ENCODE measurements at places on chromosomes 13 and 19. TPM values are rescaled to one million over a fixed set of nuclear protein-coding genes. Genes with fewer than 3 reads are reported as not detected.

- DNase-seq: no peak
These were observed 9.9 kb downstream of the ZNF665 start for GRCh38 chr19:53183146-53183764.

DNA sequence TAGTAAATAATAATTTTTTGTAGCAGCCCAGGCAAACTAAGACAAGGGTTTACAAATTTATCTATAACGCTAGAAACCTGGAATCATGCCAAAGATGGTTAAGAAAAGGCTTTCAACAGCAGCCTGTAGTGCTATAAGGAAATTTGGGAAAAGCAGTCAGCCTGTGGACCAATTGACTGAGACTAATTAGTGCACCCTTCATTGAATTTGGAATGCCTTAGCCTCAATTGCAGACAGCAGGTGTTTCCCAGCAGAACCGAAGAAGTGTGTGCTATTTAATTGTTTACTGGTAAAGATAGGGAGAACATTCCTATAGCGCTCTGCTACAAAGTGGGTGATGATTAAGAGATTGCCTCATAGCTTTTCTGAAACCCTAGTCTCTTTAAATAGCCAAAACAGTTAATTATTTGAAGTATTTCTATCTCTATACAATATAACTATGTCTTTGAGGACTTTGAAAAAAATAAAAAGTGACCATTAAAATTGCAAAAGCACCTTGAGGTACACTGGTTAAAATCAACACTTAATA, 1884.3 kb upstream of the PCDH20 start:
- DNase-seq: peak; percentile 42

GRCh38 chr13:24858953-24859352, 95.0 kb downstream of the RNF17 start:
- no peak for DNase-seq

DNA sequence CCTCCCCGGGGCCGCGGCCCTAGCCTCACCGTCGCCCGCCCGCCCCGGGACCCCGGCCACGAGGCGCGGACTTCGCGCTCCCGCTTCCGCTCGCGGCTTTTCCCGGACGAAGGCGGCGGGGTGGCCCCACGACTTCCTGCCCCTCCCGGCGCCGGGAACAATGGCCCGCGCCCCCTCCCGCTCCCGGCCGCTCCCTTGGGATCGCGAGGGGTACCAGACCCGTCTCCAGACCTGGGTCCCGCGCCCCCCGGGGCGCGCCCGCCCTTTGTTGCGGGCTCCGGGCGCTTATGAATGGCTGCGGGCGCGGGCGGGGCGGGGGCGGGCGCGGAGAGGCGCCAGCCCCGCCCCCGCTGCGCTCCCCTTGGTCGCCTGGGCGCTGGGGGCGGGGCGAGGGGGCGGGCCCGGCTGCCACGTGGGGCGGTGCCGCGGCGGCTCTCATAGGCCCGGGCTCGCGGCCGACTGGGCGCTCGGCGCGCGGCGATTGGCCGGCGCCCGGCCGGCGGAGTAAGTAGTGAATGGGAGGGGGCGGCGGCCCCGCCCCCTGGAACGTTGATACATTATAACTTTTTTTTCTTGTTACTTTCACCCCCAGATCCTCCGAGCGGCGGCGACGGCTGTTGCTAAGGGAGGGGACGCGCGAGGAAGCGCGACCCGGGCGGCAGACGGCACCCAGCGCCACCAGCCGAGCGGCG, 1.1 kb downstream of the MIDN start:
- peak; percentile 83 for DNase-seq

The ZNF296 gene
- 0.65 TPM for total RNA-seq

DNA sequence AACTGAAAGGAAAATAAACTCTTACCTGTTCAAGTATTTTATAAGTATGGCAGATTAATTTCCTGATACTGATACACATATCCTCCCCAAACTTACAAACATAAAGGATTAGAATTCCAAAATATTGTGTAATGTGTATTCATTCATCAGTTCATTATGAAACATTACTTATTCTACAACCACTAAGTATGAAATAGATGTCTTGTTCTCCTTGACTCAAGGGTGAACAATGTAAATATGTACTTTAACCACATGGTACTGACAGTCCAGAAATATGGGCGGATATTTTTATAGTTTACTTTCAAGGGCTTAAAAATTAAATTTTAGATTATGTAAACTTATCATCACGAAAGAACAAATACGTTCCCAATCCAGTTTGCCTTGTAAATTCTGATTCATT, 334.0 kb downstream of the LIG4 start:
- DNase-seq: no peak

DNA sequence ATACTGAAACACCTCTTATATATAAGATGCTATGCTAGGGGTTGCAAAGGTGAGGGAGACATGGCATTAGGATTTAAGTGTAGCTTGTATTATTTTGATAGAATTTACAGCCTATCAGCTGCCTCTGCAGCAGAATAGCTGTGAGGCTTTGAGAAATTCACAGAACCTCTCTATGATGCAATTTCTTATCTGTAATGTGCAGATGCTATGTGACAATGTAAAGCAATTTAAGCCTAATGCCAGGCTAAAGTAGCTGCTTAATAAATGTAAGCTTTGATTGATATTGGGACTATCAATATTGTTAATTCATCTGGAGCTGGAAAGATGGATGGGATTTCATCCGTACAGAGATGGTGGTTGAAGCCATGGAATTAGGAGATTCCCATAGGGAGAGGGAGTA, 1.6 kb downstream of the ADGRE3 start:
- DNase-seq: no peak

DNA sequence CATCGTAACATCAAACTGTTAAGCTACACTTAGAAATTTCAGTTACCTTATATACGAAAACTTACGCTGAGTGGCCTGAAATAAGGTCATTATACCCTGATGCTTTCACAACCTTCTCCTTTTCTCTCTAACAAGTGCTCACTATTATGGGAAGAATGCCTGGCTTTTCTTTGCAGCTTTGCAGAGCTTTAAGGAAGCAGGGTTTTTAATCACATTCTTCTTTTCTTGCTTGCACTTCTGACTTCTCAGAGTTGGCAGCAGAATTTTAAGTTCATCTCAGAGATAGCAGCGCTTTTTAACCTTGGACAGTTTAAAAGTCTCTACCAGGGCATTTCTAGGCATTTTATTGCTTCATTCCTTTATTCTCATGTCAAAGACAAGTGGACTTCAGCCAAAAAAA, 285.1 kb downstream of the SPRY2 start:
- no peak for DNase-seq

DNA sequence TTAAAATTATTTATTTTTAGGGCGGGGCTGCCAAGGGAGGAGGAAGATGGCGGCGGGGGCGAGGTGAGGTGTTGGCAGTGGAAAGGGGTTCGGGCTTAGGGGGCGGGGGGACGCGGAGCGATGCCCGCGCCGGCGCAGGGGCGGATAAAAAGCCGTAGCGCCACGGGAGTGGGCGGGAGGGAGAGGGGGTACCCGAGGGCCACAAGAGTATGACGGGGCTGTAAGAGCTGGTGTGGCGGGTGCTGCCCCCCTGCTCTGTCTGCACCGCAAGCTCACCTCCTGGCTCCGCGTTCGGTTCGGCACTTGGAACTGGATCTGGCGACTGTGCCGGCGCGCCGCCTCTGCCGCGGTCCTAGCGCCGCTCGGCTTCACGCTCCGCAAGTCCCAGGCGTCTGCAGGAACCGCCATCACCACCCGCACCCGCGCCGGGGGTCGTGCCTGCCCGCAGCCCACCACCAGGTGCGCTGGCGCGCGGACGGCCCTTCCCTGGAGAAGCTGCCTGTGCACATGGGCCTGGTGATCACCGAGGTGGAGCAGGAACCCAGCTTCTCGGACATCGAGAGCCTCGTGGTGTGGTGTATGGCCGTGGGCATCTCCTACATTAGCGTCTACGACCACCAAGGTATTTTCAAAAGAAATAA, 265.2 kb upstream of the SGCG start:
- no peak for DNase-seq

DNA sequence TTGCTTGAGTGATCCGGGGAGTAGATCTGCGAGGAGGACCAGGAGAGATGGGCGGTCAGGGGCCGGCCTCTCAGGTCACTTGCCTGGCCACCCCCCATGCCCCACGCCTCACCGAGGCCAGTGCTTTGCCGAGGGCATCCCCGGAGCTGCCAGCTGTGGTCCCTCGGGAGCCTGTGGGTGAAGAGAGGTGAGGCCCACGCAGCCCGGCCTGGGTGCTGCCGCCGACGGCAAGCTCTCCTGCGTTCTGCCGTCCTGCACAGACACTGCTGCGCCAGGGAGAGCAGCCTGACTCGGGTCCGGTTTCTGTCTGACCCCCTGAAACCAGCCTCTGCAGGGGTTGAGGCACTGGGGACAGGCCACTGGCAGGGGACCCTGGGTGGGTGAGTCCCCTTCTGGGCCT, 15.8 kb upstream of the UQCR11 start:
- no peak for DNase-seq

DNA sequence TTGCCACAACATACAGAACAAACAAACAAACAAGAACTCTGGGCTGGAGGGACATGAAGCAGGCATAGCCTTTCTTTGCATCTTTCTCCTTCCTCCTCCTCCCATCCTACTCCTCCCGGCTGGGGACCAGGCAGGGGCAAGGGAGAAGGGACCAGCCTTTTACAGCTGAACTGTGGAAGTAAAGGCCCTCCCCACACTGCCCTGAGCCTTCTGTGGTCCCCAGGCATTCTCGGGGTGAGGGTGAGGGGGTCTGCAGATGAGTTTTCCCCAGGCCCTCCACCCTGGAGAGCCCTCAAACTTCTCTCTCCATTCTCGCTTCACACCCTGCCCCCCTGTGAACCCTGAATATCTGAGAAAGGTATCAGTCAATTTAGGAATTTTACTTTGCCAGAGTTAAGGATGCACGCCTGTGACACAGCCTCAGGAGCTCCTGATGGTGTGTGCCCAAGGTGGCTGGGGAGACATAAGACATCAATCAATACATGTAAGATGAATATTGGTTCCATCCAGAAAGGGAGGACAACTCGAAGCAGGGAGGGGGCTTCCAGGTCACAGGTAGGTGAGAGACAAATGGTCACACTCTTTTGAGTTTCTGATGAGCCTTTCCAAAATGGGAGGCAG, 170.9 kb downstream of the COL4A1 start:
- DNase-seq: no peak

- DNase-seq: no peak
These were observed at the start of gene SPIB for GRCh38 chr19:50418176-50419021. Gene SPIB (plus strand): TSS chr19:50418938. CDS start chr19:50418963, 25 bp downstream.

- DNase-seq: no peak
These were observed 244.2 kb downstream of the NHLRC3 start for GRCh38 chr13:39282400-39282972.

The SCGB2B2 gene
- total RNA-seq: not detected

DNA sequence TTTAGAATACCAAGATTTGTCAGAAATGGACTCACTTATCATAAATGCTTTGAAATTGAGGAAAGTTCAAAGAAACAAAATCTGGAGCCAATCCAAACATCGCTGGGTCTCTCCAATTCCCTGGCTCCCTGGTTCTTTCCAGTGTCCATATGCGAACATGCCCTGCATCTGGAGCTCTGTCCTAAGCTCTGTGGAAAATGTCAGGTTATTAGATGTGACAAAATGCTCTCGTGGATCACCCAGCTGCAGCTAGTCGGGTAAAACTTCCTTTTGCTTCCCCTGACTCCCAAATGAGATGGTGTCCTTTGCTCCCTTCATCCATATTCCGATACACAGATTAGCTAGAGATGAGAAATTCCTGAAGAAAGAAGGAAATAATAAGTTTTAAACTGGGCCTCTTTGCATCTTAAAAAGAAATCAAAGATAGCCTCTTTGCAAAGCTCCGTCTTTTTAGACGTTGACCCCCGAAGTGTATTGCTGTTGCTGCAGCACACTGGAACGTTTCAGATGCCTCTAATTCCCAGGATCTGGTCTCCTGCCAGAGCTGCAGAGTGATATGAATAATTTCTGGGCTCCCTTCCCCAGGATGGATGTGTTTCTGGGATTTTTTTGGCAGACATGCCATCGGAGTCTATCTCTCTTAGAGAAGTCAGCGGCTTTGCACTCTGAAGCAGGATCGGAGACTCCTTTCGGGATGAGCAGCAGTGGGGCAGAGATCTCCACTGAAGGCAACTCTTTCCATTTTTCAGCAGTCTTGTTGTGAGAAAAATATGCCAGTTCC, 102.9 kb downstream of the TEX26 start:
- DNase-seq: no peak

The RFPL4A gene
- total RNA-seq: not detected

- DNase-seq: no peak
These were observed 14.6 kb downstream of the ADGRE5 start for GRCh38 chr19:14395710-14396336.

DNA sequence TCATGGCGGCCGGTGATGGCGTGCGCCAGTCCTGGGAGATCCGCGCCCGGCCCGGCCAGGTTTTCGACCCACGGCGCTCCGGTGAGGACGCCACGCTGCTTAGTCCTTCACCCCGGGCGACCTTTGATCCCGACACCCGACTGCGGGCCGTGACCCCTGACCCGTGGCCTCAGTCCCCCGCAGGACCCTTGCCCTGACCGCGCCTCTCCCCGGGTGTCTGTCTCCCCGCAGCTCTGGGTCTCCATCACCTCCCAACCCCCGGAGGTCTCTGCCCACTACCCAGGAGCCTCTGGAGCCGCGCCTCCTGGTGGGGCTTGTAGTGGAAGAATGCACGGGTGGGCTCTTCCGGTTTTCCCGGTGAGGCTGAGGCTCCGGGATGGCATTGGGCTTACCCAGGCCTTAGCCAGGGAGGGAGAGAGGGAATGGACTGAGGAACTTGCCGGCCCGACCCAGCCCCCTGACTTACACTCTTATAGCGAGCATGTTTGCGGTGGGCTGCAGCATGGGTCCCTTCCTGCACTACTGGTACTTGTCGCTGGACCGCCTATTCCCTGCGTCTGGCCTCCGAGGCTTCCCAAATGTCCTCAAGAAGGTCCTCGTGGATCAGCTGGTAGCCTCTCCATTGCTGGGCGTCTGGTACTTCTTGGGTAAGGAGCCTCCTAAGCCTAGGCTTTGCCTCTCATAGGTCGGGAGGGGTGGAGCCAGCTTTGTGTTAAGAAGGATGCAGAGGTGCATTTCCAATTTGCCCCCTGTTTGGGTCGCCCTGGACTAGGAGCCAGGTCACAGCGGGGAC, 566 bp downstream of the MPV17L2 start:
- DNase-seq: no peak

The FGF14 gene
- 0.70 TPM for total RNA-seq

GRCh38 chr13:98678741-98679140, 73.7 kb downstream of the SLC15A1 start:
- no peak for DNase-seq

The SIGLEC9 gene
- total RNA-seq: not detected

- DNase-seq: no peak
These were observed 2.7 kb downstream of the MICOS13 start for GRCh38 chr19:5677580-5677979.

DNA sequence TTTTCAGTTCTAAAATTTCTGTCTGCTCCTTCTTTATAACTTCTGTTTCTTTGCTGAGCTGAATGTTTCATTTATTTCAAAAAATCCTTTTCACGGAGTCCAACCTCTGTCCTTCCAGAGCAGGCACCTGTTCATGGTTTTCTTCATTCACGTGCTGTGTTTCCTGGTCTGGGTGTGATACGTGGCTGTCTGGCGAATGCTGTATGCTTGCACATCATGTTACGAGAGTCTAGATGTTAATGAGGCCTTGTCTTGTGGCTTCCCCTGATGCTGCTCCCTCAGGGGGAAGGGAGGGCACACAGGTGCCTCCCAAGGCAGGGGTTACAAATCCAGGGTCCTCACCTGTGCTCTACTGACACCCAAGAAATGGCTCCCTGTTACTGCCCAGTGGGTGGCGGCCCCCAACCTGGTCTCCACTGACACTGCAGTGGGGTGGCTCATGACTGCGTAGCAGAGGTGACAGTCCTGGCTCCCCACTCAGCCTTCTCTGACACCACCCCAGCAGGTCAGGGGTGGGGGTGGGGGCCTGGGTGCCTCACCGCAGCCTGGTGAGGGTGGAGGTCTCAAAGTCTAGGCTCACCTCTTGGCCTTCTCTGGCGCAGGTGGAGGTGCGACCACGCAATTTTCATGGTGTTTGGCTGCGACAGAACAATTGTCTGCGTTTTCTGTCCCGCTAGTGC, 20.1 kb upstream of the RAB20 start:
- no peak for DNase-seq
